ENCODE measurements at places on chromosomes 6 and 20.

- DNase-seq = no peak
Observed at GRCh38 chr6:113610377-113610988, 246.7 kb upstream of the MARCKS start.

DNA sequence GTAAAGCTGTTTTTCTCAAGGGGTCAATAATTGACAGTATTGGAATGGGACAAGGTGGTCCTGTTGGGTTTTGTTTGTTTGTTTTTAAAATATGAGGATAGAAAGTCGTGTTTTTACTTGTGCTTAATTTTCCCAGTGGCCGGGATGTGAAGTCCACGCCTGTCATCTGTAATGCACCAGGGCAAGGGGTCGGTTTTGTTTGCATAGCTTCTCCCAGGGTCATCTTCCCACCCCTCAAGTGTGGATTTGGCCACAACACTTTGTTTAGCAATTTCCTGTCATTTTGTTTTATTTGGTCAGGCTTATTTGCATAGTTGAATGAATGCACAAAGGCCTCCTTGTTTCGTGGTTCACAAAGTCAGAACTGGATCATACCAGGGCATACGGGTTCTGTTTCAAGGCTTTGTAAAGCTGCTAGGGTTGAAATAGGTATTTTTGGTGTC is 29.8 kb downstream of the SYNJ2 start:
- DNase-seq = peak; percentile 95

DNA sequence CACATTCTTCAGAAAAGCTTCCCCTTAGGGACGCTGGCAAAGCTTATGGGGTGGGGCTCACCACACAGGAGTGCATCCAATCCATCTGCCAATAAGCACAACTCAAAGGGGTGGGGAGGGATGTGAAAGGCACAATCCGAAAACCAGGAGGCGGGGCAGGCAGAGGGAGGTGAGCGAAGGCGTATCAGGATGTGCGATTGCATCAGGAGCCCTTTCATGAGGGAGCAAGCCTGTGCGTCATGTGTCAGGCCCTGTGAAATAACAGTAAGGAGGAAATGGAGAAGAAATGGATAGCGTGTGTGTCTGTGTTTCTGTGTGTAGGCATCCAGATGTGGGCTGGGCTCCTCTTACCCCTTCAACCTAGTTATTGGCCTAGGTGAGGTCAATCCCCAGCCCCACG is 382.4 kb upstream of the CDH4 start:
- no peak for DNase-seq

GRCh38 chr6:134021396-134022122 is 30.9 kb downstream of the SLC2A12 start:
- DNase-seq = no peak

- no peak for DNase-seq
Observed at GRCh38 chr6:5854899-5855298, 151.8 kb downstream of the NRN1 start.

DNA sequence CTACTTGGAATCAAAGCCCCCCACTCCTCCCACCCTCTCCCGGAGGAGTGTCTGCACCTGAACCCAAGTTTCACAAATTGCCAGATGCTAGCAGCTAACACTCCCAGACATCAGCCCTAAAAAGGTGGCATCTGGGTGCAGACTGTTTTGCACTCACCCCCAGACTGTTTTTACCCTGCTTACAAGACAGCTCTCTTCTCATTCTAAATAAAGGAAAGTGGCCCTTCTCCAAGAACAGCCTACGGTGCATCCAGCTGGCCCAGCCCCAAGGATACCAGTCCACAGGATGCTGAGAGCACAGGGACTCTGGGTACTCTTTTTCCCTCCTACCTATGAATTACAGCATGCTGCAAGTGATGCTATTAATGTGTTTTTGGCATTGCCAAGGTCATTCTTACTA is 842.0 kb upstream of the FLRT3 start:
- DNase-seq = no peak
